ENCODE measurements at places on chromosomes 12 and 14. TPM values are rescaled to one million over a fixed set of nuclear protein-coding genes. Genes with fewer than 3 reads are reported as not detected.

The GPR65 gene
- total RNA-seq: 2.1 TPM

The GALNT6 gene
- total RNA-seq: 3.3 TPM

The MAP1LC3B2 gene
- 0.98 TPM for total RNA-seq

The CLEC1A gene
- total RNA-seq: 19.4 TPM

The FSCB gene
- 0.30 TPM for total RNA-seq

The FAM186B gene
- 0.44 TPM for total RNA-seq

The SLC7A7 gene
- 14.7 TPM for total RNA-seq

The PYGL gene
- 50.0 TPM for total RNA-seq

The ZNF385A gene
- total RNA-seq: 12.7 TPM

The IAPP gene
- not detected for total RNA-seq

The GNG2 gene
- 78.3 TPM for total RNA-seq

The CCDC175 gene
- total RNA-seq: not detected

The DDN gene
- total RNA-seq: not detected

The ZDHHC22 gene
- not detected for total RNA-seq

The SLC41A2 gene
- total RNA-seq: 12.9 TPM

The ENDOU gene
- 1.2 TPM for total RNA-seq

The BDKRB2 gene
- total RNA-seq: 13.7 TPM

The CHST11 gene
- 56.7 TPM for total RNA-seq

The PAPLN gene
- 182 TPM for total RNA-seq

The CISTR gene
- total RNA-seq: not detected

The GLT8D2 gene
- 22.7 TPM for total RNA-seq

The TAS2R7 gene
- total RNA-seq: not detected

The VDR gene
- 0.87 TPM for total RNA-seq

The PIK3C2G gene
- not detected for total RNA-seq

The TAS2R14 gene
- total RNA-seq: 5.2 TPM

The CATSPERB gene
- total RNA-seq: 2.0 TPM

The OLR1 gene
- 18.1 TPM for total RNA-seq

The TEX52 gene
- total RNA-seq: not detected

The PIANP gene
- not detected for total RNA-seq

The LACRT gene
- not detected for total RNA-seq

The LYZ gene
- 20.4 TPM for total RNA-seq

The COCH gene
- total RNA-seq: 6.3 TPM

The SLC8B1 gene
- 65.5 TPM for total RNA-seq

The PLEKHD1 gene
- not detected for total RNA-seq

The GPX2 gene
- not detected for total RNA-seq

The KLRF1 gene
- total RNA-seq: 0.78 TPM

The TUBA1A gene
- 331 TPM for total RNA-seq

The SLCO1B1 gene
- total RNA-seq: not detected

The ERGIC2 gene
- 41.1 TPM for total RNA-seq

The KIF5A gene
- 4.8 TPM for total RNA-seq

The CLEC4A gene
- total RNA-seq: 4.6 TPM

The APOF gene
- not detected for total RNA-seq

The PPP1R36 gene
- total RNA-seq: 0.59 TPM

The USP44 gene
- 9.2 TPM for total RNA-seq

The MYF6 gene
- not detected for total RNA-seq

The PRB2 gene
- total RNA-seq: not detected

The OTOGL gene
- not detected for total RNA-seq

Measured in tibial nerve (tissue), 4 donors.